IPS DF 19.7 (cell line): ENCODE measurements at places on chromosomes 2 and 18.

DNA sequence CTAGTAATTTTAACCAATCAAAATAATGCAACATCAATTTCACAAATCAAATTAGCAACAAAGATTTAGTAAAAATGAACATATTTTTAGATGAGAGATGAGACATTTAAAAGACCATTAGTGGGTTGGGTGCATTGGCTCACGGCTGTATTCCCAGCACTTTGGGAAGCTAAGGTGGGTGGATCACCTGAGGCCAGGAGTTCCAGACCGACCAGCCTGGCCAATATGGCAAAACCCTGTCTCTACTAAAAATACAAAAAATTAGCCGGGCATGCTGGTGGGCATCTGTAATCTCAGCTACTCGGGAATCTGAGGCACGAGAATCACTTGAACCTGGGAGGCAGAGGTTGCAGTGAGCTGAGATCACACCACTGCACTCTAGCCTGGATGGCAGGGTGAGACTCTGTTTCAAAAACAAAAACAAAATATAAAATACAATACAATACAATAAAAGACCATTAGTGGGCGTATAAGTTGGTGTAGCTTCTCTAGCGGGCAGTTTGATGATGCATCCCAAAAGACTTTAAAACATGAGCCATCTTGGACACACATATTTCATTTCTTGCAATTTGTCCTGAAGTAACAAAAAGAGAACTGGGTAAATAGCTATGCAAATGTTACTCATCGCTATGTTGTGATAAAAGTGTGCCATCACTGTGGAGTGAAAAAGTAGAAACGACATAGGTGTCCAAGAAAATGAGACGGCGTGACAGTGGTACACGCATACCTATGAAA, 101.8 kb downstream of the COL6A3 start:
- no peak for DNase-seq

- DNase-seq = no peak
These were observed 55.4 kb upstream of the ZNF396 start for GRCh38 chr18:35432565-35433001.

- no peak for DNase-seq
These were observed 1.0 kb upstream of the ZNF532 start for GRCh38 chr18:58863539-58864145.

DNA sequence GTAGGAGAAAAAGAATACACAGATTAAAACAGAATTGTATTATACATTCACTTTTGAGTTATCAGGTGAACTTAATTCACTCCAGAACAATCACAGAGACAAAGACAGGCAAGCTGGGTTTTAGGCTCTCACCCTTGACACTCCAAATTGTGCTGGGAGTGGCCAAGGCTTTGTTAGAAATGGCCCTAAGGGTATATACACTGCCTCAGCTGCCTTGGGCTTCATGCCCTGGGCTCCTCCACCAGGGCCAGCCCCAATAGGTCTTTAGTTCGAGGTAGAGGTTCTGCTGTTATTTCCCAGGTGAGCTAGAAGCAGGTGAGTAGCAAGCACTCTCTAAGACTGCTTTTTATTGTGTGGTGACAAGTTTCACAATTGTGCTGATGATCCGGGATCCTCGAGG, 19.9 kb downstream of the GEMIN6 start:
- no peak for DNase-seq

DNA sequence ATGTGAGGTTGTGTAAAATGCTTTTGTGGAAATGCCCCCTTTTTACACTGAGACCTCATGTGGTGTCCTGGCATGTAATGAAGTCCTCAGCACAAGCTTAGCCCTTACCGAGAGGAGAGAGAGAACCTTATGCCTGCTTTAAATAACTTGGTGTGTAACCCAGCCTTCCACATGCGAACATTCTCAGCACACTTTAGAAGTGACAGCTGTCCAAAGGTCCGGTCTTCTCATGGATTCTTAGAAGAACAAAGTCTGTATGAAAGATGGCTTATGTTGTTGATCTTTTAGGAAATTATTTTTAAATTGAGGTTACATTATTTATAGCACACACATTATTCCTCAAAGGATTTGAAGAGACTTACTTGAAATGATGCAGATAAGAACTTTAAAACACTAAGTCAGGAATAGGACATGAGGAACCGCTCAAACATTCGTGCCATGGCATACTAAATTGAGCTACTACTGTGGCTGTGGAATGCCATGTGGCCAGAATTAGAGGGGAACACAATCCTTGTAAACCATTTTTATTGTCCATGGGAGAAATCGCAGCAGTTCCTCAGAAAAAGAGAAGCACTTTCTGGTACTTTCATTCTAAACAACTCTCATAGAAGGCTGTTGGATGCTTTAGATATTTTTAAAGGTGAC, 79.6 kb downstream of the WDSUB1 start:
- DNase-seq = no peak

DNA sequence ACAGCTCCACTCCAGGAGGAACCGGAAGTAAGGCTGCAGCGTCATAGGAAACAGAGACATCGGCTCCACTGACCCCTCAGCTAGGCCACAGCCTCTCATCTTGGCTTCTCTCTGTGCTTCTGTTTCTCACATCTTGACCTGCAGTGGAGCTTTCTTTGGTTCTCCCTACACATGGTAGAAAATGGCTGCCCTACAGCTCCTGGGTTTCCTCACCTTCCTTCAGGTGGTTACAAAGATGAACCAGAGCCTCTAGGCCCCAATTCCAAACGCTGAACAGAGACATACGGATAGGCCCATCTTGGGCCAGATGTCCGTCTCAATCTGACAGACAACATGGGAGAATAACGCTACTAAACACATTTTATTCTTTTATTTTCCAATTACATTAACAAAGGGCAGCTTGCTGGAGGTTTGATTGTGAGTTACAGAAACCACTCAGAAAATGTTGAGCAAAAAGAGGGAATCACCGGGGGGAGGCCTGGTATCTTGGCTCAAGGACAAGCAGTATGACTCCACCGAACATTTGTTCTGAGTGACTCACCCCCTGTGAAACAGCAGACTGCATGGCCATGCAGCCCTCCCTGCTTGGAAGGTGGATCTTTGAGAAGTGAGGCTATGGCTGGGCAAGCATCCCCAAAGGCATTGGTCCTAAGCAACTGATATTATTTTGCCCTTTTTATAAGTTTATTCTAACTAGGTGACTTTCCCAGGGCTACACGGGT, 303.5 kb downstream of the CDCA7 start:
- no peak for DNase-seq

GRCh38 chr2:25586726-25587144, 86.6 kb downstream of the DTNB start:
- DNase-seq = no peak
